ENCODE measurements at places on chromosomes 12 and 14.

DNA sequence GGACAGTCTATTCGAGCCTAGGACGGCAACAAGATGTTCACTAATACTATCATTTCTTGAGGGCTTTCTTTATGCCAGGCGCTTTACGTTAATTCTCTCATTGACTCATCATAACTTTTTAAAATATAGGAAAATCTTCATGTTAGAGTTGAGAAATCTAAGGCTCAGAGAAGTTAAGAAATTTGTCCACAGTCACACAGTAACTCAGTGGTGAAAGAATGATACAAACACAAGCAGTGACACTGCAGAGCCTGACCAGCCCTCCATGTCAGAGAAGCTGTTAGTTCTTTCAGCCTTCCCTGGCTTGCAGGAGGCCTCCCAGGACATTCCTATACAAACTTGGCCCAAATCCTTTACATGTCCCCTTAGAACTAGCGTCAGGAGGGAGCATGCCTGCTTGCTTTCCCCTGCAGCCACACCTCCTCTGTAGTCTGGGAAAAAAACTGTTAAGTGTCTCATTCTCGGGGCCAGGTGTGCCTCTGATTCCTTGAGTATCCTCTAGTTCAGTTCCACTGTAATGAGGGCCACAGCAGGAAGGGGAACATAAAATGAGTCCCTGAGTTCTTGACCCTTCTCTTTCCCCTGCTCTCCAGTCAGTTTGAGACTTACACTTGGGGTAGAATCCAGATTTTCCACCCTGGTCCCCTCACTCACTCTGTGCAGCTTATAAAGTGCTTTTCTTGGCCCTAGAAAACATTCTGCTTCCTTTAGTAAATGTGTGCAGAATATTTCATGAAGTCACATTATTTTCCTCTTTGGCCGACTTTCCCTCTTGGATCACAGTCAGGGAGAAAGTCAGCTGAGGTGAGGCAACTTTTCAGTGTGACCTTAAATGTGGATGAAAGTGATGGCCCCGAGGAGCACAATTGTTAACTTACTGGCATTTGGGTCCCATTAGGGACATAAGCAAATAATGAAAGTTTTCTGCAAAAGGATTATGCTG is 152.2 kb upstream of the HIF1A start:
- DNase-seq, result no peak

- no peak for DNase-seq
These were observed 15.3 kb upstream of the STYK1 start for GRCh38 chr12:10689146-10689545.

- no peak for DNase-seq
These were observed 161.5 kb upstream of the VASH1 start for GRCh38 chr14:76599559-76600287.

GRCh38 chr12:64187794-64188193 is 34.3 kb downstream of the KICS2 start:
- DNase-seq, result no peak

DNA sequence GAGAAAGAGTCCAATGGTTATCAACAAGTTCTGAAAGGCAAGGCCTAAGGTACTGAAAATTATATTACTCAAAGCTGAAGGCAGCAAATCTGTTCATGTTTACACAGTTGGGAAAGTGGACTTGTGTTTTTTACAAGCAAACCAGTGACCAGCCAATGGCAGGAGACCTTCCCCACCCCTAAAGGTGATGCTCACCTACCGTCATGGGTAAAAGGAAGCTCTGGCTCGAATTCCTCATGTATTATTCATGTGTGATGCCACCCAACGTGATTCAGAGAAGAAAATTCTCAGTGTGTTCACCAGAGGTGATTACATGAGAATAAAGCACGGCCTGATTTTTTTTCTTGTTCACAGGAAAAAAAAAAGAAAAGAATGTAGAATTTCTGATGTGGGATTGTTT is 1161.2 kb upstream of the SEL1L start:
- no peak for DNase-seq

- no peak for DNase-seq
These were observed 5.6 kb downstream of the CNOT2 start for GRCh38 chr12:70248876-70249275.

GRCh38 chr14:75562089-75562488 is 16.3 kb upstream of the FLVCR2 start:
- DNase-seq, result no peak

DNA sequence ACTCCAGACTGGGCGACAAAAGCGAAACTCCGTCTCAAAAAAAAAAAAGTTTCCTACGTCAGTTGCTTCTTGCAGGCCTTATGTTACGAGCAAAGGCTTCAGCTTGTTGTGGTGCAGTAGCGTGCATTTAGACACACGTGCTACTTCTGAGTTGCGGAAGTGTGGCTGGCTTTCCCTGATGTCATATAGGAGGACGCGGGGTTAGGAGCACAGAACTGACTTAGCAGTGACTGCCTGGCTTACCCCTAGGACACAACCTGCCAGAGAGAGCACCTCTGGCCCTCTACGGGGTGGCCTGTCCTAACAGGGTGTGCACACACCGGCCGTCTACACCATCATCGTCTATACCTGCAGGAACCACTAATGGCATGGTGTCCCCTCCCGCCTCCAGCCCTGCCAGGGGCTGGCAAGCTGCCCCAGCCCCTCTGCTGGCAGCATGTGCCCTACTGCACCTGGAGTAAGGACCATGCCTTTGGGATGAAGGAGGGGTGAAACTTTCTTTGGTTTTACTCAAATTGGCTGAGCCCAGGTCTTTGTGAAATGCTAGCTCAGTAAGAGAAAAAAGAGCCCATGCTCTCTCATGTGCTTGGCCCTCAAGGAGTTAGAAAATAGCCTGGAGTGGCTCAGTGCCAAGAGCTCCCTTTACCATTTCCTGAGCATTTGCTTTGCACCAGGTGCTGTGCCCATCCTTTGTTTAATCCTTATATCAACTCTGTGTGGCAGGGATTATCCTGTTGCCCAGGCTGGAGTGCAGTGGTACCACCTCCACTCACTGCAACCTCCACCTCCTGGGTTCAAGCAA is 1.7 kb upstream of the GPR68 start:
- peak; percentile 70 for DNase-seq

DNA sequence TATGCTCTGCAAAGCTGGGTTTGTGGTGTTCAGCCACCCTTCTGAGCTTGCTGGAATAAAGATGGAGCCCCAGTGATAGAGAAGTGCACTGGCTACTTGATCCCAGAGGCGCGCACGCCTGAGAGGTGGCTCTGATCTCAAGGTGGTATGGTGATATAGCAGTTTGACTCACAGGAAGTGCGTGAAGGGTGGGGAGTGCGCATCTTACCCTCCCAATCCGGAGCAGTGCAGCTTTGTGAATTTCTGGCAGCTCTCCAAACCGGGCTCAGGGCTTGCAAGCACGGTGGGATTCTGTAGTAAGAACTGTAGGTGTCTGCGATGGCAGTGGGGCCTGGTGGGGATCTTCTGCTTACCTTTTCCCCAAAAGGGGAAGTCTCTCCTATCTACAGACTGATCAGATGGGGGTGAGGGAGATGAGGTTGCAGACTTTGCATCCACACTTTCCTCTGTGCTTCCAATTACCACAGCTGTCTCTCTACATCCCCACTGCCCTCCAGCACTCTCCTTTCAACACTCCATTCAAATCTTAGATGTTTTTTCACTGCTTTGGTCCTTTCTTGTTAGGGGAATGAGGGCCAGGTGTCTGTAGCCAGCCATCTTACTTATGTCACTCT is 197.4 kb upstream of the SLC38A2 start:
- no peak for DNase-seq

DNA sequence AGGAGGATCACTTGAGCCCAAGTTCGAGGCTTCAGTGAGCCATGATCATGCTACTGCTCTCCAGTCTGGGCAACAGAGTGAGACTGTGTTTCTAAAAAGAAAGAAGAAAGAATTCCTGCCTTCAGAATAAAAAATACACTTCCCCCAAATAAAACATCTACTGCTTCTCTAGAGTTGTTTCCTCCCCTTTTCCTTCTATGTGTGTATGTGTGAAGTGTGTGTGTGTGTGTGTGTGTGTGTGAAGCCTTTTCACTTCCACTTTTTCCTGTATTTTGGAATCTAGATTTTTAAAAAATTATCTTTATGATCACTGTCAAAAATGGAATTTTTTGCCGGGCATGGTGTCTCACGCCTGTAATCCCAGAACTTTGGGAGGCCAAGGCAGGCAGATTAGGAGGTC is 12.6 kb upstream of the SNX6 start:
- no peak for DNase-seq

GRCh38 chr12:75389061-75389460 is 1.8 kb upstream of the GLIPR1L2 start:
- DNase-seq, result no peak

GRCh38 chr12:39077226-39077625 is 171.8 kb upstream of the CPNE8 start:
- DNase-seq, result no peak

DNA sequence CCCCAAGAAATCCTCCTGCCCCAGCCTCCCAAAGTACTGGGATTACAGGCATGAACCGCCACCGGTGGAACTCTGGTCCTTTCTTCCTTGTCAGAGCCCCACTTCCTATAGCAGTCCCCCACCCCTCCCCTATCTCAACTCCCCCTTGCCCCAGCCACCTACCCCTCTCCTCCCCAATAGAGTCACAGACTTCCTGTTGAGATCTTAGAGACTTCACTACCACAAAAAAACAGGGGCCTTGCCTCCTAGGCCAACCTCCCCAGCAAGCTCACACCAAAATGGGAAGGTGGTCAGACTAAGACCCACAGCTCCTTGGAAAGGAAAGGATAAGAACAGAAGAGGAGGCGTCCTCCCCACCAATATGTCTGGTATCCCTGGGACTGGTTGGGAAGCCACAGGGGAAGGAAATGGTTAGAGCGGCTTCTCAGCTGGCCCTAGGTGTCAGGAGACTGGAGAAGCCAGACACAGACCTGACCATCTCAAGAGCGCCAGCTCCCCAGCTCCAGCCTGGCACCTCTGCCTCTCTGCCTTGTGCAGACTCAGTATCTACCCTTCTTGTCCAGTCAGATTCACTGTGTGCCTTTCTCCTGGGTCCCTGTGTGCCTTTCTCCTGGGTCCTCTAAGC is 8.5 kb downstream of the ITGB7 start:
- DNase-seq, result no peak

DNA sequence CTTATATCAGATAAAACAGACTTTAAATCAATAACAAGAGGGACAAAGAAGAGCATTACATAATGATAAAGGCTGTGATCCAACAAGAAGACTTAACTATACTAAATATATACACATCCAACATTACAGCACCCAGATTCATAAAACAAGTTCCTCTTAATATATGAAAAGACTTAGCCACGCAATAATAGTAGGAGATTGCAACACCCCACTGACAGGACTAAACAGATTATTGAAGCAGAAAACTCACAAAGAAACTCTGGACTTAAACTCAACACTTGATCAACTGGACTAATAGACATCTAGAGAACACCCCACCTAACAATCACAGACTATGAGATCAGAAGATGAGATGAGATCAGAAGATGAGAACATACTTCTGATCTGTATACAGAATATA is 5.7 kb upstream of the CLEC14A start:
- DNase-seq, result no peak

GRCh38 chr12:69835081-69835480 is 10.1 kb downstream of the MYRFL start:
- no peak for DNase-seq

DNA sequence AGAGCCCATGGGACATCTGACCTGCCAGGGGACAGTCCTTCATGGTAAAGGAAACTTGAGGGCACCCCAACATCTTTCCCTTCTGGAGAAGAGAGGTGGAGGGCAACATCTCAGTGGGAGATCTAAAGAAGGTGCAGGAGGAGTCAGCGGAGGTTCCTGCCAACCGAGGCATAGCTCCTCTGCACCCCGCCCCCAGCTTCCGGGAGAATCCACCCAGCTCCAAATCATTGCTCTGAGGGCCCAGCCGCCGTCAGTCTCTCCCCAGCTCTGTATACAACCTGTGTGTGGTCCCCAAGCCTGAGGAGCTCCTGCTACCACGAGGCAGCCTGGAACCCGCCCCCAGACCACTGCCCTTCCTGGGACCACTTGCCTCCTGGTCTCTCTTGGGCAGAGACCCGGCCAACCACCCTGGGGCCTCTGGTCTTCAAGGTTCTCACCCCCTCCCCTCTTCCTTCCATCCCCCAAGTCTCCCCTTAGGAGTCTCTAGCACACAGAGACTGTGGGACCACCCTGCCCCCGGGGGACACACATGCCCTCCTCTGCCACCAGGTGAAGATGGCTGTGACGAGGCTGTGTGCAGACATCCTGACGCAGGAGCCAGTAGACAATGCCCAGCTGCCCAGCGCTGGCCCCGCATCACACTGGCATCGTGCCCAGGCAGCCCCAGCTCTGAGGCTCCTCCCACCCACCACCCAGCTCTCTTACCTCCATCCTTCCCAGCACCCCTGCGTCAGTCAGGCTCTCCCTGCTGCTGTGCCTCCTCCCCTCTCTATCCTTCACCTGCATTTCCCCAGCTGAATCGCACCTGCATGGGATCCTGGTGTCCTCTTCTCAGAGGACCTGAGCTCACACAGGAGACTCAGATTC is 13.0 kb upstream of the NUDT14 start:
- DNase-seq, result peak; percentile 62

DNA sequence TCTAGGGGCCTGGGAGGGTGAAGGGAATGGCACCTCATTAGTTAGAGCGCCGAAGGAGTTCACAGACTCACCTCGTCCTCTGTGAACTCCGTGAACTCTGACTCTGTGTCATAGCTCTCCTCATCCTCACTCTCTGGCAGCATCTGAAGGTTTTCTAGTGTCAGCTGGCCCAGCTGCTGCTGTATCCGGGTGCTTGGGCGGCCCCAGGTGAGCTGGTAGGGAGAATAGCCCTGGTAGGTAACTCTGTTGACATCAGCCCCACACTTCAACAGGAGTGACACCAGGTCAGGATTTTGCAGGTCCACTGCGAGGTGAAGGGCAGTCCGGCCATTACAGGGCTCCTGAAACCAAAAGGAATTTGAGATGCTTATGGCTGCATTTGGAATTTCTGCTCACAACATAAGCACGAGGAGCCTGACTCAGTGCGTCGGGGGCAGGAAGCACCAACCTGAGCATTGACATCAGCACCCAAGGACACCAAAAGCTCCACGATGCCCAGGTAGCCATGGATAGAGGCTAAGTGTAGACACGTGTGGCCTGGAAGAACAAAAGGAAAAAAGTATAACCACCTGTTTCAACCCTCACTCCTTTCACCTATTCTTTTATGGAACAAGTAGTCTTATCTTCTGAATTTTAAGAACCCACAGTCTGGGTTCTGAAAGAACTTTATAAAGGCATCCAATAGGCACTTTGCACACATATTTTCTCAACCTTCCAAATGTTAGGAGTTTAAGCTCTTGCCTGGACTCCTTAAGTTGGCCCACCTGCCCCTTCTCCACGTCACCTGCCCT is 2.0 kb downstream of the NFKBIA start:
- no peak for DNase-seq

- DNase-seq, result no peak
These were observed 126.4 kb downstream of the CCER1 start for GRCh38 chr12:90828621-90829020.

GRCh38 chr12:542395-543113 is 82.8 kb downstream of the B4GALNT3 start:
- no peak for DNase-seq

DNA sequence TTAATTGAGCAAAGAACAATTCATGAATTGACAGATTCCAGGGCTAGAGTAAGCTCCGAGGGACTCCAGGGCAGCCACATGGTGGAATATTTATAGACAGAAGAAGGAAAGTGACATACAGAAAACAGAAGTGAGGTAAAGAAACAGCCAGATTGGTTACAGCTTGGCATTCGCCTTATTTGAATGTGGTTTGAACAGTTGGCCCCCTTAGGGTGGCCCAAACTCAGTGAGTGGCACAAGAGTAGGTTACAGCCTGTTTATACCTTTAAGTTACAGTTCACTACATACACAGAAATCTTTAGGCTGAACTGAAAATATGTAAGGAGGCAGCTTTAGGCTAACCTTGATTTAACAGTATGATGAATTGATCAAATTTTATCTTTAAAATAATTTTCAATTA is 174.5 kb upstream of the CNOT2 start:
- no peak for DNase-seq

GRCh38 chr12:3227076-3227975 is 150.1 kb downstream of the TSPAN9 start:
- no peak for DNase-seq
